ENCODE measurements at places on chromosomes 3 and 15.

GRCh38 chr3:8492744-8493511 lies 8.7 kb upstream of the LMCD1 start:
- no peak for DNase-seq

DNA sequence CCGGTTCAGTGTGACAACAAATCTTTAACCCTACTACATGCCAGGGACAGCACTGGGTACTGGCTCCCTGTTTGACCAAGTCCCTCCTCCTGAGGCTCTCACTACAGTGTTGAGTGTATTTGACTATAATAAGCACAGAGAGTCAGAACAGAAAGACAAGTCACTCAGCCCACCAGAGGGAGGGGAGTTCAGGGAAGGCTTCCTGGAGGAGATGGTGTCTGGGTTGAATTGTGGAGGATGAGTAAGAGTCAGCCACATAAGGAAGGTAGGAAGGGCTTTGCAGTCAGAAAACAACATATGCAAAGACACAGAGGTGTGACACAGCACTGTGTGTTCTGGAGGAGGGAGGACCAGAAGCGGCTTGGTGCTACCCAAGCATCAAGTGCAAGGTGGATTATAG lies 17.7 kb downstream of the MEGF11 start:
- DNase-seq, result no peak

DNA sequence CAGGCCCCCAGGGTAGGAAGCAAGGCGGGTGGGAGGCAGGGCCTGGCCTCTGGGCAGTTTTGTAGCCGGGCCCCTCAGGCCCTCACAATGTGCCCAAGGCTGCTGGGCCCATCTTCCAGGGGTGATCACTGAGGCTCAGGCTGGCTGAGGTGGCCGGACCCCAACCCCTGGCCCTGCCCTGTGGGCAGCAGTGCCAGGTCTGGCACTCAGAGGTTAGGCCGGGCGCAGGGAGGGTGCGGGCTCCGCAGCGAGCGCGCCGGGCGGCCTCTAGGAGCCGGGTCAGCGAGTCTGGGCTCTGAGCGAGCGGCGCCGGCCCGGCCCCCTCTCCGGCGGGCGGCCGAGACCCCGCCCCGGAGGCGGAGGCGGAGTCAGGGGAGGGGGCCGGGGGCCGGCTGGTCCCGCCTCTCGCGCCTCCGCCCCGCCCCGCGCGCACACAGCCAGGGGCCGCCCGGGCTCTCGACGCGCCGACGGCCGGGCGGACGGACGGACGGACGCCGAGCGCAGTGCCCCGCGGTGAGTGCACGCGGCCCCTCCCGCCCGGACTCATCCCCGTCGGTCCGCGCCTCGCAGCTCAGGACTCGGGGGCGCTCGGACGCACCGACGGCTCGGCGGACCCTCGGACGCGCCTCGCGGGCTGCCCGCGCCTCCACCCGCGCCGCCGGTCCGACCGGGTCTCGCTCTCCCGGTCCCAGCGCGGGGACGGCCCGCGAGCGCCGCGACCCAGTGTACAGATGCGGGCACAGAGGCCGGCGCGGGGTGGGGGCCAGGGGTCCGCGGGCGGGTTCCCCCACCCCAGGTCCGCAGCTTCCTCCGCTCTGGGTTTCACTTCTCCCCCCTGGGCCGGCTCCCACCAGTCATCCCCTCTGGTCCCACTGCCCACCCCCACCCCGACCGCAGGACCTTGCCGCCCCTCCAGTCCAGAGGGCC lies at the start of gene FBLN2:
Gene FBLN2, plus strand, starts transcription at position 430 of the 927 bp plus-strand sequence. CDS start 21,231 bp downstream, outside the sequence.
- no peak for DNase-seq

- no peak for DNase-seq
Observed at GRCh38 chr15:74172701-74173379, 670 bp upstream of the ISLR start.

- no peak for DNase-seq
Observed at GRCh38 chr3:134917631-134918030, 122.6 kb downstream of the EPHB1 start.

GRCh38 chr3:197811343-197811742 lies 20.3 kb downstream of the LRCH3 start:
- DNase-seq, result no peak

DNA sequence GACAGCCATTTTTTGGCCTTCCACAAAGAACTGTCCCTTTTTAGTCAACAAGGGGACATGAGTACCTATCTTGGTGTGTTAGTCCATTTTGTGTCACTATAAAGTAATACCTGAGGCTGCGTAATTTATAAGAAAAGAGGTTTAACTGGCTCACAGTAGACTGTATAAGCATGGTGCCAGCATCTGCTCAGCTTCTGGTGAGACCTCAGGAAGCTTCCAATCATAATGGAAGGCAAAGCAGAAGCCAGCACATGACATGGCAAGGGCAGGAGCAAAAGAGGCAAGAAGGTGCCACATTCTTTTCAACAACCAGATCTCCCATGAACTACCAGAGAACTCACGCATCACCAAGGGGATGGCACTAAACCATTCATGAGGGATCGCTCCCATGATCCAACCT lies 66.1 kb upstream of the VGLL4 start:
- no peak for DNase-seq
